ENCODE measurements at places on chromosomes 7 and 10.

DNA sequence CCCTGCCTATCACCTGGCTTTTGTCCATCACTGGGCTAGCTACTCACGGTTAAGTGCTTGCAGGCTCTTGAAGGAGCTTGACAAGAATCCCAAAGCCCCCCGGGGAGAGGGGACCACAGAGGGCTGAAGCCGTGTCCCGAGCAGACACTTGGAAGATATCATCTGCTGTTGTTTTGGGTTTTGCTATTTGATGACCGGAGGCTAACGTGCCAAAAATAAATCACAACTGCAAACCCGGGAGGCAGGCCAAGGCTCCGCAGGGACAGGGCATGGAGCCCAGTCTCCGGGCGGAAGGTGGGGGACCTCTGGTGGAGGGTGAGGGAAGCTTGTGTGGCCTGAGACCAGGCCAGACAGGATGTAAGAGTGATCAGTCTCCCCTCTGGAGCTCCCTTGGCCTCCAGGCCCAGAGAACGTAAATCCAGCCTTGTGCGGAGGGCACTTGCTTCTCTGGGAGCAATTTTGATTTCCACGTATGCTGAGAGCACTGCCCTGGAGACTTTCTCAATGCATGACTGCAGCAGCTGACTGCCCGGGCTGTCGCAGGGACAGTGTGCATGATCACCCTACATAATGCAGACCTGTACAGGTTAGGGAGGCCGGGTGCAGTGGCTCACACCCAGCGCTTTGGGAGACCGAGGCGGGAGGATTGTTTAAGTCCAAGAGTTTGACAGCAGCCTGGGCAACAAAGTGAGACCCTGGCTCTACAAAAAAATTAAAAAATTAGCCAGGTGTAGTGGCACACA lies at the start of gene PHKG1:
Gene PHKG1 (minus strand): TSS at position 164 of the 743 bp plus-strand sequence. CDS start 4,011 bp downstream, outside the sequence.
- peak; percentile 51 for DNase-seq

DNA sequence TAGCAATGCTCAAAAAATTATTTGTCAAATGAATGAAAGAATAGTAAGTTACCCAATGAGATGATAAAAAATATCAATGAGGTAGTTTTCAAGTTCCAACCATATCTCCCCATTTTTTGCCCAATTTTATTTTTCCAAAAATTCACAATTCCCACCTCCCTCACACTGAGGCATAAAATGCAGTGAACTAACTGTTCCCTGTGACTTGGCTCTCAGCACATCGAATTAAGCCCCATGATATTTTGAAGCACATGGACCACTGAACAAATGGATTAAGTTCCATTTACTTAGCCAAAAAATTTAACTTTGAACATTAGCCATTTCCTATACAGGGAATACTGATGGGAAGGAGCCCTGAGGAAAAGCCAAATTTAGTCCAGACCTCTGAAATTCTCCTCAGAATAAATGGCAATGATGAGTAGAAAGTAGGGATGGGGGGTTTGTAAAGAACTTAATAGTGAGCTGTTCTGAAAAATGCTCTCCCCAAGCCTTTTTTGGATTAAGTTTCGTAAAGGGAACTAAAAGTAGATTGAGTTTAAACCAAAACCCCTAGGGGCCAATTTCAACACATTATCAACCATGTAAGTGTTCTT lies 166.3 kb upstream of the GRM3 start:
- DNase-seq, result no peak

DNA sequence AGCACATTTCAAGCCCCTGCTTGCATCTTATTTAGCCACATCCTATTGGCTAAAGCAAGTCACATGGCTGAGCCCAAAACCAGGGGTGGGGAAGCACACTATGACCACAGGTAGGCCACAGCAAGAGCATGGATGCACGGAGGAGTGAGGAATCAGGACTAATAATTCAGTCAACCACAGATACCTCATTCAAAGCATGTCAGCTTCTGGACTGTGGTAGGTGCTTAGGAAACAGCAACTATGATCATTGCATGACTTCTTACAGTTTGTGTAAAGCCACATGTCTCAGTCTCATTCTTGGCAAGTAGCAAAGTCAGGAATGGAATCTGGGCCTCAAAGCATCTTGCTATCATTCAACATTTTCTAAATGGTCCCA lies 79.0 kb upstream of the EMX2 start:
- DNase-seq, result no peak

GRCh38 chr10:132590094-132590751 lies 52.6 kb downstream of the INPP5A start:
- DNase-seq, result no peak

GRCh38 chr7:134627109-134627774 lies 19.4 kb upstream of the BPGM start:
- DNase-seq, result no peak

- peak; percentile 27 for DNase-seq
These were observed 44.8 kb downstream of the KBTBD2 start for GRCh38 chr7:32846630-32847225.

DNA sequence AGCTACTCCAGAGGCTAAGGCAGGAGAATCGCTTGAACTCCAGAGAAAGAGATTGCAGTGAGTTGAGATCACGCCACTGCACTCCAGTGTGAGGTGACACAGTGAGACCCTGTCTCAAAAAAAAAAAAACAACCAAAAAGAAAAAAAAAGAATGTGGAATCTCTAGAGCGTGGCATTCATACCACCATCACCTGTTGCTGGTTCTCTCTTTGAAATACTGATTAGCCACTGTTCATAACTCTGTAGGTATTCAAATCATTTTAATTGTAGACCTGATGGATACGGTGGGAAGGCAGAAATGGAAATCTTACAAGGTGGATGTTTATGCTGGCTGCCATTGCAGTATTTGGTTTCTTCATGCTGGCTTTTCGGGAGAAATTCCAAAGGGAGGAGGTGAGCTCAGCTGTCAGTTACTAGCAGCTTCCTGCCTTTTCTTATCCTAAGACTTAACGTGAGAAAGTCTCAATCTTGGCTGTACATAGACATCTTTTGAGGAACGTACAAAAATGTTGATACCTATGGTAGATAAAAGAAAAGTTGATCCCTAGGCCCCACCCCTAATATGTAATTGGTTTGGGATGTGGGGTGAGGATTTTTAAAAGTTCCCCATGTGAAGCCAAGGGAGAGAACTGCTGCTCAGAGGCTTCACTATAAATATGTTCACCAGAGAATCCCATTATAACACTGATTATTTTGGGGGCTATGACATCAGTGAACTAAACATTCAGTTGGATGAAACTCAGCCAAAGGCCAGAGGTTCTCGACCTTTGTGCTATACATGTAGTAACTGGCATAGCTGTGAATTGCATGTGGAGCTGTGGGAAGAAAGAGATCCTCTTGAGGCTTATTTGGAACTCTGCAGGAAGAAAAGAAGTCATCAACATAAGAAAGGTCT lies 26.9 kb upstream of the MKLN1 start:
- no peak for DNase-seq

DNA sequence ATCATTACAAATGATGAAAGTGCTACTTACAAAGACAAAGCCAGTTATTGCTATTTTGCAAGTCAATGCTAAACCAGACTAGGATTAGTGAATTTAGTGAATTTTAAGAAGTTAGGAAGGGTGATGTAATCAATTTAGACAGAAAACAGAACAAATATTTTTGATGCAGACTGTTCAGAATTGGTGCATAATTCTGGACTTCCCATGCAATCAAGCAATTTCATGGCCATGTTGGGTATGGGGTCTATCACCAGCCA lies 85.4 kb downstream of the CH25H start:
- DNase-seq, result no peak

DNA sequence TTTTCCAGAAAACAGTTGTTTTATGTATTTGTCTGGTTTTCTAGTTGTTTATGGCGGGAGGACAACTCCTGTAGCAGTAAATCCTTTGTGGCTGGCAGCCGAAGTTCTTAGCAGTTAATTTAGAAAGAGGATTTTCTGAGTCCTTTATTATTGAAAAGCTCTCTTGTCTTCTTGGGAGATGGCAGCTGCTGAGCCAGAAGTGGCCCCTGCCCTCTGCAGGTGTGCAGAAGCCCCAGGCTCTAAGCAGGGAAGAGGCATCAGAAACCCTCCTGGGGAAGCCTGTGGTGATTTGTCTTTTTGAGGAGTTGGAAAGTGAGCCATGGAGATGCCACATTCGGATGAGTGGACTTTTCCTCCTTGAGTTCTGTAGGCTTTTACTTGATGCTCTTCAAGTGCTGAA lies 106.3 kb downstream of the GLRX3 start:
- DNase-seq, result no peak

GRCh38 chr10:13788711-13789447 lies 202.1 kb downstream of the PRPF18 start:
- DNase-seq, result no peak

- DNase-seq, result no peak
These were observed 44.8 kb upstream of the HSPA12A start for GRCh38 chr10:116787053-116787659.

- DNase-seq, result peak; percentile 24
These were observed 124.3 kb downstream of the NRCAM start for GRCh38 chr7:108331971-108332370.

GRCh38 chr10:79223091-79224048 lies 123.9 kb upstream of the PPIF start:
- DNase-seq, result no peak

GRCh38 chr7:135512135-135512887 lies 2.4 kb upstream of the CNOT4 start:
- DNase-seq, result peak; percentile 70

- no peak for DNase-seq
These were observed 58.6 kb downstream of the SND1 start for GRCh38 chr7:127710635-127711034.

- no peak for DNase-seq
These were observed 8.6 kb upstream of the ORAI2 start for GRCh38 chr7:102424787-102425218.

DNA sequence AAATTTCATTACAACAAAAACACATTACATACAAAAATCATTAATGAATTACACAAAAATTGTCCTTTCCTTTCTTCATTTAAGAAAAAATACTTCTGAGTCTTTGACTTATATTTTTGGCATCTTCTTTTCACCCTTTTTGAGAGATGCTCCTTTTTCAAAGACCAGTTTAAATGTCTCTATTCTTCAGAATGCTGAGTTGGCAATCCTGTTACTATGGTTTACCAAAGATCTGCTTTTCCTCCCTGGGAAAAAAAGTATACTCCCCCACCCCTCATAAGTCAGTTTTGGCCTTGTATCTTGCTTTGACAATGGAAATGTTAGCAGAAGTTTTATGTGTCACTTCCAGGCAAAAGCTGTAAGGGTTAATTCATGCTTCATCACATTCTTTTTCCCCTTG lies 198.4 kb upstream of the GRM3 start:
- no peak for DNase-seq

DNA sequence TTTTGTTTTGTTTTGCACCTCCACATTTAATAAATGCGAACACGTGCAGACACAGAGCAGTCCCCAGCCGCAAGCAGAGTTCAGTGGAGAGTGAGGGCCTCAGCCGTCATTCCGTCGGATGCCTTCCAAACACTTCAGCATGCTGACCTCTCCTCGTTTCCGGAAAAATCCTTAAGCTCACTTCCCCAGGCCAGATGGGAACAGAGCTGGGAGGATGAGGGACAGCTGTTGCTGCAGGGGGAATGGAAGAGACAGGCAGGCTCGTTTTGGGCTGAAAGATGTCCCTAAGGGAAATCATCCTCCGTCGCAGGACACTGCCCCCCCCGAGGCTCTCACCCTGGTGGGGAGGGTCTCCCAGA lies 17.2 kb upstream of the FGFR2 start:
- no peak for DNase-seq

- no peak for DNase-seq
These were observed 68.1 kb upstream of the GSDME start for GRCh38 chr7:24825381-24825794.

- DNase-seq, result no peak
These were observed 28.8 kb downstream of the STN1 start for GRCh38 chr10:103889121-103889720.

- DNase-seq, result no peak
These were observed 515.1 kb upstream of the GALNT17 start for GRCh38 chr7:70616821-70617220.

GRCh38 chr7:33754933-33755928 lies 150.1 kb upstream of the BMPER start:
- no peak for DNase-seq

DNA sequence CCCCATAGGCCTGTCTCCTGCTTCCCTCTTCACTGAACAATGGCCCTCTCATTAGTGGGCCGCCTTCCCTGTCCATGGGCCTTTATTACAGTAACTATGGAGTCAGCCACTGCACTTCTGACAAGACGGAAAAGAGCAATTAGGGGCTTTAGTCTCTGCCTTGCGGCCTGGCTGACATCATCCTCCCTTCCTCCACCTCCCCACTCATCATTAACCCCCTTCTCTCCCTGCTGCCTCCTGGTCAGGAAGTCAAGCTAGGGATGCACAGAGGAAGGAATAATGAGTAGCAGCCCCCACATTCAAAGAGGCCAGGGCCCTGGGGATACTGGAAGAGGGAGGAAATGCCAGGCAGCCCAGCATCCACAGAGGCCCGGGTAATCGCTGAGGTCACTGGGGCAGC lies 101.6 kb upstream of the PLXNA4 start:
- DNase-seq, result no peak

- DNase-seq, result no peak
These were observed 57.2 kb downstream of the FAM171A1 start for GRCh38 chr10:15313843-15314242.

- DNase-seq, result no peak
These were observed 165.2 kb downstream of the RELN start for GRCh38 chr7:103824251-103824650.

DNA sequence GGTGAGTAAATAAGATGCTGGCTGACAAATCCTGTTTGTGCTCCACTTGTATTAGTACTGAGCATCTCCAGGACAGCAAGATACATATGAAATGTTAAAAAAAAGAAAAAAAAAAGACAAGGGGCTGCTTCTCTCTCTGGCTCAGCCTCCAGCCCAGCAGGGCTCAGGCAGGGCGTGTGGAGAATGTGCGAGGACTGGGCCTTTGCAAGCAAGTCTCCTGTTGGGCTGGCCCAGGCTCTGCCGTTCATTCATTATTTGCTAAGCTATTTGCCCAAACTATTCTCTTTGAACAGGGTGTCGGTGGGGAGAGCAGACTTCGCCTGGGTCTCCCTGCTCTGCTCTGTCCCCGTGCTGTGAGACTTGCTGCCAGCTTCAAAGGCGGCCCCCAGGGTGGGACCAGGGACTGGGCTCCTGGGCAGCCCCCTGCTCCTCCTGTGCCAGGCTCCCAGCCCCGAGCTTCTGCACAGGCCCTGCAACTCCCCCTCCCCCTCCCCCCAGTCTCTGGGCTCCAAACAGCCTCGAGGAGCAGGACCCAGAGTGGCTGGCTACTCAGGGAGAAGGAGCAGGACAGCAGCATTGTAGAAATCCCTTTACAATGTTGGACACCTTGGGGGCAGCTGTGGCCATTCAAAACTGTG lies 25.6 kb upstream of the MGMT start:
- DNase-seq, result no peak

GRCh38 chr10:30095631-30096422 lies 36.4 kb upstream of the JCAD start:
- DNase-seq, result no peak

GRCh38 chr7:29806995-29807841 lies 910 bp downstream of the WIPF3 start:
- DNase-seq, result no peak

All from NCI-H345 (cell line).